ENCODE measurements at places on chromosomes 2 and 18.
A peak's percentile ranks its signal among the peaks of the same experiment; 100 is the strongest.

GRCh38 chr2:10867692-10868420 is 43.9 kb upstream of the KCNF1 start:
- no peak for DNase-seq

DNA sequence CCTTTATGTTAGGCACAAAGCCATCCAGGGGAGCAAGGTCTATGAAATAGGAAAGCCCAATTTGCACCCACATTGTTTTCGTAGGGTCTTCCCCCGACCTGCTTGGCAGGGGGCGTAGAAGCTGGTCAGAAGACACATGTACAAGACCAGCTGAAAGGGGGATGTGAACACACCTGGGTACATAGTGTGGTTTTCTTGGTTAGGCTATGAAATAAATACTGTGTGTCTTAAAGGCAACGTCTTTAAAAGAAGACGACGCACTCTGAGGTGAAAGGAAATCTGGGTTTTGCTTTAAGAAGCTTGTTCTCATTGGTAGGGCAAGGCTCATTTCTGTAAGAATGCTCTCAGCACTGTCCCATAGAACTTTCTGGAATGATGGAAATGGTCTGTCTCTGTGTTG is 60.0 kb upstream of the KLF7 start:
- no peak for DNase-seq

GRCh38 chr18:56221195-56222065 is 417.0 kb downstream of the TXNL1 start:
- no peak for DNase-seq

- DNase-seq = peak; percentile 14
Measured at GRCh38 chr2:29921560-29921915, at the start of gene ALK. Gene ALK, minus strand, starts transcription at chr2:29921586. Its CDS starts 927 bp downstream, at chr2:29920659.

DNA sequence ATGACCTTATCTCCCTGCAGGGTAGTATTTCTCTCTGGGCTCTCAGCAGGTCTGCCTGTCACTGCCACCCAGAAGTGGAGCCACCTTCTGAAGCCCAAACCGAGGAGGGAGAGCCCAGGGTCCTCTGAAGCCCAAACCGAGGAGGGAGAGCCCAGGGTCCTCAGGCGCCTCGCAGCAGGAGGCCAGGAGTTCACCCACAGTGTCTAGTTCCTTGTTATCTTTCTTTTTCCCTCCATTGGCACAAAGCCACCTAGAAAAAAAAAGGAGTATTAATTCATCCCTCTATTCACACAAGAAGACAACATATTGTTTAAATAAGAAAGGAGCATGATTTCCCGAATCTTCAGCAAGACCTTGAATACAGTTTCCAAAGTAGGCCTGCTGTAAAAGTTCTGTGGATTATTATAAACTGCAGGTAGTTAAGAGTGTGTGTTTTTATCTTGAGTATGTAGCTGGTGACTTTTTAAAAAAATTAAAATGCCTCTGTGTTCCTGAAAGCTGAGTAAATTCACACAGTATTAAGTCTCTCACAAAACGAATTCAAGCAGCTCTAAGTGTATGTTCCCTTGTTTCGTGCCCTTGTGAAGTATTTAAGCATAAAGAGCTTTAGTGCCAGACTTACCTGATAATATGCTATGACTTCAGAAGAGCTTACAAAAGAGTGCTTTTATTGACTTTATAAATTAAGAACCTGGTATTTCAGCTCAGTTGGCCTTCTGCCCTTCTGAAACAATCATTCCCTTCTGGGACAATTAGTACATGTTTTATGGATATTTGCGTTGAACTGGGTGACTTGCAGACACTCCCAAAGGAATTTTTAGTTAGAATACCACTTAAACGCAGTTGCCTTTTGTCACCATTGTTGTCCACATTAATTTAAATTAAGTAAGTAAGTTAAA is 11.7 kb upstream of the GRHL1 start:
- no peak for DNase-seq

DNA sequence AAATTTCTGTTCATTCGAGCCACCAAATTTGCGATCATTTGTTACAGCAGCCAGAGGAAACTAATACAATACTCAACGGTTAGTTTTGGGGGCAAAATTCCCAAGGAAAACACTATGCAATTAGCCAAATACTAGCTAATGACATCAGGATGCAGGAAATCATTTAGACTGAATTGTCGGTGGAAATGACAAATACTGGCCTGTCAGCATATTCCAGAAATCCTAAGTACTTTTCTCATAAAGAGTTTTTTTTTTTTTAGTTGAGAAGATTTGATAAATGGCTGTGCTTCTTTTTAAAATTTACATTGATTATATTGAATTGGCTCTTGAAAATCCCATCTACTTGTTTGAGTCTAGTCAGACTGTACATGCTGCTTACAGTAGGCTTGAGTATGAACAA is 410.1 kb downstream of the SUCLG1 start:
- DNase-seq = no peak

DNA sequence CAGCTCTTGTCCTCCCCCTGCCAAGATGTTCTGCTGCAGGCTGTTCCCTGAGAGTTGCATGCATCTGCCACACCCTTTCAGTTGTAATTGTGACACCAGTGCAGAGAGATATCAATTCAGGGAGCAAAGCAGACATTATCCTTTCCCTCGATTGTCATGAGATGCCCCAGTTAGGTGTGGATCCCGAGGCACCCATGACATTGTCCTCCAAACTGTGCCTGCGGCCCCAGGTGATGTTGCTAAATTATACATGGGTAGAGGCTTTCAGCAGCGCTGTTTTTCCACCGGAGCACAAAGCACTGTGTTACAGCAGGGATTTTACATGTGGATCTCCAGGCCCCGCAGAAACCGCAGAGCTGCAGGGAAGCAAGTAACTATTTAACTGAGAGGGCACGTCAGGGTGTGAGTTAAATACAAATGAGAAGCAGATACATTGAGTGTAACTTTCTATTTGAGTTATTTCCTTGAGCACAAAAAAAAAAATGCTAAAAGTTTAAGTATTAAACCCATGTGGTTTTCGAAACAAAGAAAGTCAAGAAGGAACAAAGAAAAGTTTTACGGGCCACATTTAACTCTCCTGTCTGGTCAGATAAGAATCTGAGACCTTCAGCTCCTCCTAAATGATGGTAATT is 90.3 kb upstream of the BCL2L11 start:
- DNase-seq = no peak

GRCh38 chr2:215356948-215357461 is 45.1 kb downstream of the ATIC start:
- no peak for DNase-seq

- DNase-seq = no peak
Measured at GRCh38 chr2:154912215-154912614, 213.7 kb downstream of the KCNJ3 start.

- no peak for DNase-seq
Measured at GRCh38 chr2:39368846-39369245, 68.2 kb downstream of the MAP4K3 start.

DNA sequence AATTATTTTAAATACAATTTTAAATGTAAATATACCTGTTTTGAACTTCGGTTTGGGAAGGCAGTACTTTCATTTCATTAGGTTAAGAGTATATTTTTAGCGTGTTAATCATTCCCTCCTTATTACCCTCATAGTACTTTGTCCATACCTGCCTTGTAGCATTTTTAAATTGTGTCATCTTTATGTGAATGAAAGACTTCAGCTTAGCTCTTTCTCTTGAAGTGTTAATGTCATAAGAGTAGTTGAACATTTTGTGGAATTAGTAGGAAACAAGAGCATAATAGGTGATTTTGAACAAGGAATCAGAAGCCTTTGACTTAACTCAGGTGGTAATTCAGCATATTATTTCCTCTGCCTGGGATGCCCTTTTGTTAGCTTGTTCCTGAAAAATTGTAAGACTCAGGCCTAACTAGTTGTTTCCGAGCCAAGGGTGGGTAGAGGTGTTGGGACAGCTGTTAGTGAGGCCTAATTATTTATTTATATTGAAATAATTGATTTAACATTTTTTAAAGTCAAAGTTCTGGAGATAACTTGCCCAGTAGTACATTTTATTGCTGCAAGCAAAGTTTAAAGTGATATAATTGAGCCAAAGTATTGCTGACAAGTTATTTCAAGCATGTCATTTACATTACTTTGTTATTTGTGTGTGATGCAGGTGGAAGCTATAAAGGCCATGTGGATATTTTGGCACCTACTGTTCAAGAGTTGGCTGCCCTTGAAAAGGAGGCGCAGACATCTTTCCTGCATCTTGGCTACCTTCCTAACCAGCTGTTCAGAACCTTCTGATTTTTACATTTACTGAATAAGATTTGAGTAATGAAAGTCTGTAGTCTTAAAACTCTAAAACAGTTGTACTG is 38.7 kb downstream of the DDX1 start:
- no peak for DNase-seq
